ENCODE measurements at places on chromosomes 7 and 10.

GRCh38 chr7:100673302-100673941 lies at the start of gene GNB2:
Gene GNB2 (plus strand): TSS chr7:100673740. CDS start chr7:100676266, 2,526 bp downstream.
- peak; percentile 99 for DNase-seq

DNA sequence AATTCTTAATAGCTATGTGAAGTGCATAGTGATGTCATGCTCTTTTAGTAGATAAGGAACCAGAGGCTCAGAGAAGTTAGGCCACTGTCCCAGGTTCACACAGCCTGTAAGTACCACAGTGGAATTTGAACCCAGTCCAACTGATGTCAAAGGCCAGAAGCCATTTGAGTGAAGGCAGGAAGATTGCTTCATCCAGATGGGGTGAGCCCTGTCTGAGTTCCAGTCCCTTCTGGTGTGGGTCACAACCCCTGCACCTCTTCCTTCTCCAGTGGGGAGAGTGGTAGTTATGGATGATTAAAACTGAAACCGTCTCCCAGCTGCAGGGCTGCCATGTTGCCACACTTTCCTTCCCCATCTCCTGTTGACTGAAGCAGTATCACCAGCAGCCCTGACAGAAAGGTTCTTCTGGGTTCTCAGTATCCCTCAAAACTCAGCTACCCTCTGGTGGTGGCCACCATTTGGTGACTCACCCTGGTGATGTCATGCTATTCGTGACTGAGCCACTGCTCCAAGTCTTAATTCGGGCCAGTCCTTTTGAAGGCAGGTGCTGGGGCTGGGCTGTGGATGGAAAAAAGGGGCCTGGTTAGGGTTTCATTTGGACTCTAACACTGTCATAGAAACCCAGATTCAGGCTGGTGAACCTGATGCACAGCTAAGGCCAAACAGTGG lies 1.5 kb upstream of the C10orf95 start:
- no peak for DNase-seq

DNA sequence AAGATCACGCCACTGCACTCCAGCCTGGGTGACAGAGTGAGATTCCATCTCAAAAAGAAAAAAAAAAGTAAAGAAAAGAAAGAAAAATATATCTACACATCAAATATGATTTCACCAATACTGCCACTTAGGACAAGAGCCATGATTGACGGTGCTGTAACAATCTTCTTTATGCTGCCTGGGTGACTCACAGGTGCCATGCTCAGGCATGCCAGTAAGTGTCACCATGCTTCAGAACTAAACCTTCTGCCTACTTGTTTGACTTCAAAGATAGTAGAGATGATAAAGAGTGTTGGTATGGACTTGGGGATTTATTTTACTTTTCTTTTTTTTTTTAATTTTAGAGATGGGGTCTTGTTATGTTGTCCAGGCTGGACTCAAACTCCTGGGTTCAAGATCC lies 33.6 kb upstream of the DNMBP start:
- DNase-seq = no peak

- no peak for DNase-seq
Observed at GRCh38 chr7:118642396-118642795, 417.9 kb downstream of the ANKRD7 start.

- peak; percentile 43 for DNase-seq
Observed at GRCh38 chr7:100604028-100604975, 2.1 kb downstream of the PCOLCE start.

DNA sequence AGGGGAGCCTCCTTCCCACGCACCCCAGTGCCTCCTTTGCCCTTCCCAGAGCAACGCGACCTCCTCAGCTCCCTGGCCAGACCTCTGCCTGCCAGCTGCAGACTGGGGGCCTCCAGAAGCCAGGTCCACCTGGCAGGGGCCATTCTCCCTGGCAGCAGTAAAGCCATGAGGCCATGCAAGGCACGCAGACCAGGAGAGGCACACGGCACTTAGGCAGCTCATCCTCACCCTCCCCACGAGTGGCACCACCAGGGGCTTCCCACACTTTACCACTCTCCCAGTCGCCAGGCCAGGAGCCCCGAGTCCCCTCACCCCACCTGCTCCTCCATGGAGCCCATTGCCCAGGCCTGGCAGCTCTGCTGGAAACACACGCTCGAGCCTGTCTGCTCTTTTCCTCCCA lies 85.4 kb downstream of the PROSER2 start:
- no peak for DNase-seq

- DNase-seq = no peak
Observed at GRCh38 chr10:130463876-130464364, 327.7 kb downstream of the GLRX3 start.

GRCh38 chr7:151482883-151483710 lies 36.6 kb downstream of the RHEB start:
- no peak for DNase-seq

DNA sequence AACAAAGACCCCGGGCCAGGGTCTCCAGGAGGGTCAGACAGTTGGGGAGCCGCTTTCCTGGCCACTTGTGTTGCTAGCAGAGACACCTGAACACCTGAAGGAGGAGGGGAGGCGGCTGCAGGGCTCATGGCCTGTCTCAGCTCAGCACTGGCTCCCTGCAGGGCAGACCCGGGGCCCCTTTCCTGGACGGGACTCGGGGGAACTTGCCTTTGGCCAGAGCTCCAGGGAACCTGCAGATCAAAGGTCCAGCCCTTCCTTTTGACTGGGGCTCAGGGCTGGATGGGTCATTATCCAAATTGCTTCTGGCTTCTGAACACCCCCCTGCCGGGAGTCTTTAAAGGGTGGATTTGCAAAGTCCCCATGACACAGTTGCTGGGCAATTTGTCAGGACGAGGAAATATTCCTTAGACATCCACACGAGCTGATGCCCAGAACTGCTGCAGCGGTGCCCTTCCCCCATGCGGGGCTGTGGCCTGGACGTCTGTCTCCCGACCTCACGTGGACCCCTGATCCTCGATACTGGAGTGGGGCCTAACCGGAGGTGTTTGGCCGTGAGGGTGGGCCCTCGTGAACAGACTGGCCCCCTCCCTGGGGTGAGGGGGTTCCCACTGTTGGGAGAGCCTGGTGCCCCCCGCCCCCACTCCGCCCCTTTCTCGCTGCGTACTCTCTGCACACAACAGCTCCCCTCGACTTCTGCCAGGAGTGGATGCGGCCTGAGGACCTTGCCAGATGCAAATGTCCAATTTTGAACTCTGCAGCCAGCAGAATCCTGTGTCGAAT lies 194.3 kb downstream of the ELFN1 start:
- DNase-seq = no peak

DNA sequence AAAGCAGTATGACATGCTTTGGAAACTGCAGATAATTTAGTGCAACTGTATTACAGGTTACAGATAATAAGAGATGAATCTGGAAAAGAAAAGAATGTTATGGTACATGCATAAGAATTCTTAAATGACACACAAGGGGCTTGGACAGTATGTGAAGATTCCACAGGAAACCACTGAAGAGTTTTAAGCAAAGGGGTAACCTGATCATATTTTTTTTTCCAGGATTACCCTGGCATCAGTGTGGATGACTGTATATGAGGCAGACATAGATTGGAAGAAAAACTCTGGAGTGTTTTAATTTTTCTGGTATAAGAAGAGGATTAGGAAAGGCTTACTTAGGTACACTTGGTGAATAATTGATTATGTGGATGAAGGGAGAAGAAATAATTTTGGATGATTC lies 8.1 kb downstream of the TFPI2 start:
- DNase-seq = no peak
